Renal cortex interstitium (tissue), 15 donors: ENCODE measurements at places on chromosomes 1 and 21. TPM values are rescaled to one million over a fixed set of nuclear protein-coding genes. Genes with fewer than 3 reads are reported as not detected.

The NGF gene
- polyA plus RNA-seq = 2.1 TPM

The DTL gene
- 24.3 TPM for polyA plus RNA-seq

- no peak for DNase-seq
Observed at GRCh38 chr21:18157406-18157805, 87.2 kb upstream of the CHODL start.

DNA sequence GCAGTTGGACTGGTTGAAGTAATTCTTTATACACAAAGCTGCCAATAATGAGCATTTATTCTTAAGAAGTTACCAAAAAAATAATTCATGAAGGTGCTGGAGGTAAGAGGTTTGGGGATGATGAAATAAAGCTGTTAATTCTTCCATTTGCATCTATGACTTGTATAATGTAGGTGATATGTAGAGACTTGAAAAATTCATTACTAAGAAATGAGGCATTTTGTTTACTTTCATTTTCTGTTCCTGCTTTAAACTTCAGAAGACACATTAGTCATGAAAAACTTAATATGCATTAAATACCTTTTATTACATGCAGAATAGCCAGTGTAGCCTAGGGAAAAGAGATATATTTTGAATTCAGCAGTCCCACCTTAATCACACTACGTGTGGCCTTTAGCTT is 214.2 kb downstream of the SLC44A5 start:
- no peak for DNase-seq

GRCh38 chr1:33435096-33435820 is 4.4 kb upstream of the PHC2 start:
- DNase-seq = no peak

DNA sequence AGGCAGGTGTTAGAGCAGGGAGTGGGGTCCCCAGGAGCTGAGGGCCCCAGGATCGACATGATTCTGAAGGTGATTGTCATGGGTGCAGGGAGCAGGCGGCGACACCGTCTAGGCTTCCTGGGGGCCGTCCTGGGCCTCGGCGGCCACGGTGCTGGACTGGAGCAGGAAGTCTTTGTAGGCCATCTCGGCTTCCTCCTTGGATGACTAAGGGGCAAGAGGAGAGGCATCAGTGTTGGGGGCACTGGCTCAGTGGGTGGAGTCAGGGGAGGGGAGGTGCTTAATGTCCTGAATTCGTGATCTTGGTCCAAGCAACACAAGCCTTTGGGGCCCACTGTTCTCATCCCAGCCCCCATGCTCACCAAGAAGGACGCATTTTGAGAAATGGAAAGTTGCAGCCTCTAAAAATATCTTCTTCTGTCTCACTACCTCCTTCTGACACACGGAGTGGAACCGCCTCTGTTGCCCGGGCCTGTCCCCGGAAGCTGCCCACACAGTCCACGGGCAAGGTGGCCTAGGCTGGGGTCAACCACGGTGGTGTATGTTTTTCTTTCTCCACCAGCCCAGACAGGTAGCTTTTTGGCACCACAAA is 8.6 kb upstream of the FCMR start:
- no peak for DNase-seq

- no peak for DNase-seq
Observed at GRCh38 chr1:219402925-219403324, 210.0 kb downstream of the ZC3H11B start.

DNA sequence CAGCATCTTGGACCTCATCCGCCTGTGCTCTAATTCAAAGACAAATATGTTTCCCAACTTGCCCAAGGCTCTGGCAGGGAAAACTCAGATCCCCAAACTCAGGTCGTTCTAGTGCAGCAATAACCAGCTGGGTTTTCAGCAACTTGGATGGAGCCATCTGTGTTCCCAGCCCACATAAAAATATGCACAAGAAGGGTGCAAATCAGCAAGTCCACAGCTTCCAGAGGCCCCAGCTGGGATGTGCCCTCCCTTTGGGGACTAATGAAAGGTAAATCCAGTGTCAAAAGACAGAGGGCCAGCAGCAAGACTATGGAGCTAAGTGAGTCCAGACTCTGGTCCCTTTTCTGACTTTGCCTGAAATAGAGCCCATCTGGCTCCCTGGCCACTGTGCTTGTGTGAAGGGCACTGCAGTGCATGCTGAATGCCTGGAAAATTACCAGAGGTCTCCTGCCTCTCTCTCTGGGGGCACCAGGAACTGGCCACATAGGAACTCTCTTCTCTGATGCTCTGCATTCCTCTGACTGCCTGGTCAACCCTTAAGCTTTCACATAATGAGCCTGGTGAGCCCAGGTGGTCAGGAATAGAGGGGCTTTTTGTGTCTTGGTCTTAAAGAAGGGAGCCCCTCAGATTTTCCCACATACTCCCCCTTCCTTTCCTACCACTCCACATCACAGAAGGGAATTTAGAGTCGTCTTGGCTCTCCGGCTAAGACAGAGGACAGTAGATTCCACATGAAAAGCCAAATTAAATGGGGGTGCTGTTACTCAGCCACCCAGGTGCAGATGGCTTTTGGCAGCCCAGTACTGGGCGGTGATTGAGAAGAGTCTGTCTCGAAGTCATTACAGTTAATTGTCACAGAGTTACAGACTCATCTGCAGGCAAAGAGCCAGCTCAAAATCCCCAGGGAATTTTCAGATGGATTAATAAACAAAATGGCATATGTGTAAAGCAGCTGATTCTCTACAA is 88.1 kb upstream of the C1orf21 start:
- no peak for DNase-seq

- no peak for DNase-seq
Observed at GRCh38 chr1:40248412-40248811, 675 bp downstream of the TMCO2 start.

DNA sequence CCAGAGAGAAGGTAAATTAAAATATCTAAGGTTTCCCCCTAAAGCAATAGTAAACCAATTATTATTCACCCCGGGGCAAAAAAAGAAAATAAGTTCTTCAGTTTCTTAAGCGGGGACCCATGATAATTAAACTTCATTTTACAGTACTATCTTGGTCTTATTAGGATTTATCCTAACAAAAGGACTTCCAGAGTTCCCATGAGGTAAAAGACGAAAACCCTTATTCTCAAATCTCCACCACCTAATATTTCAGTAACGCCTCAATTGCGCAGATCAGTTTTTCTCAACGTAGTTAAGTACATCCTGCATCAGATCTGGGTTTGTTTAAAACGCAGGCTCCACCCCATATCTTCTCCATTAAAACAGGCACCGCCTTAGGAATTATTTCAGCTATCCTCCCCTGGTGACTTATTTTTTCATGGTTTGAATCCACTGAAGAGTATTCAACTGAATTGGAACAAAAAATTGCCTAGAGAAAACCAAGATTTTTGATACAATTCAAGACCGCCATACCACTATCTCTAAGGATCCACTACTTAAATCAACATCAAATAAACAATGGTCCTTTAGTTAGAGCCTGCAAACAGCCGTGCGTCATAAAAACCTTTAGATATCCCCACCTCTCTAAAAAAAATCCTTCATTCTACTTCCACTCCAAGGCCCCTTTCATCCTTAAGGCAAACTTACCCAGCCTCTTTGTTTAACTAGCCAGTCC is 1.7 kb downstream of the MCL1 start:
- no peak for DNase-seq

- DNase-seq = no peak
Observed at GRCh38 chr1:51581238-51581637, 35.7 kb upstream of the OSBPL9 start.
